ENCODE measurements at places on chromosomes 2 and 18.

- DNase-seq: no peak
Observed at GRCh38 chr2:217027414-217027813, 167.6 kb upstream of the TNP1 start.

DNA sequence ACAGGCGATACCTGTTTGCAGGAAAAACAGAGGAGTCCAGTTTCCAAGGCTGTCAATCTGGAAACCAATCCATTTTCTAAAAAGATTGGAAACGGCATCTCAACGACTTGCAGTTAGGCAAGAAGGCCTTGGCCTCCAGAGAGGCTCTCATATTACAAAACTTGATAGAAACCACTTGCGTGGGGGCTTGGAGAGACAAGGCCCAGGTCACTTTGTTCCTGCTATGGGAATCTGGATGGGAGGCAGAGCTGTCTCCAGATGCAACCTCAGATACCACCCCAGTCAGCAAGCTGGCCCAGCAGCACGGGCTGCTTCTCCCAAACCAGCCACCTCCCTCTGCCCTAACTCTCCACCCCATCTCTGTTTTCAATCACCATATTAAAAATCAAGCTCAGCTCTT, 298.8 kb downstream of the TNS1 start:
- no peak for DNase-seq

DNA sequence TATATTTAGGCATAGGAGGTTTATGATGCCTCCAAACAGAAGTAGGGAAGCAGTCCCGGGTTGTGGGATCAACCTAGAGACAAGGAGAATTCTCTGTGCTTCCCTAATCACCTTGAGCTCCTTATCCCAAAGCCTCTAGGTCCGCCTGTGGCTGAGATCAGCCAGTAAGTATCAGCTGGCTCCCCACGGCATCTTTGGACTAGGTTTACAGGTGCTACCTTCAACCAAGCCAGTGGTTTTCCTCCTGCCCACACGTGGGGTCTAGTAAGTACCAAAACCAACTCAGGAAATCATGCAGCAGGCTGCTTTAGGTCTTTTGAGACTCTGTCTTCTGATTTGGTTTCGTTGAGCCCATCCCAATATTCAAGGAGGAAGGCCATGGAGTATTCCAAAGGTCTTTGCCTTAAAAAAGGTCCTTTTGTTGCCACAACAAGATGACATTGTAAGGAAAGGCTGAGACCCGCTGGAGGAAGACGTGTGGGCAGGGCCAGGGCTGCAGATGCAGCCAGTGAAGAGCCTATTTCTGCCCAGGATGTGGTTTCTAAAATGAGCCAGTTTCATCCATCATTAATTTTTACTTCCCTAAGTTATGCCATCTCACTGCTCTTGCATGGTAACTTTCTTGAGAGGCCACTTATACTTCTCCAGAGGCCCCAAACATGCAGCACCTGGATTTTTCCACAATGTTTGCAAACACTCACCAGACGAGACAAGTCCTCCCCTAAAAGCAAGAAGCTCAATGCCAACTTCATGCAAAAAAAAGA, 248.7 kb downstream of the RNF152 start:
- DNase-seq: no peak

DNA sequence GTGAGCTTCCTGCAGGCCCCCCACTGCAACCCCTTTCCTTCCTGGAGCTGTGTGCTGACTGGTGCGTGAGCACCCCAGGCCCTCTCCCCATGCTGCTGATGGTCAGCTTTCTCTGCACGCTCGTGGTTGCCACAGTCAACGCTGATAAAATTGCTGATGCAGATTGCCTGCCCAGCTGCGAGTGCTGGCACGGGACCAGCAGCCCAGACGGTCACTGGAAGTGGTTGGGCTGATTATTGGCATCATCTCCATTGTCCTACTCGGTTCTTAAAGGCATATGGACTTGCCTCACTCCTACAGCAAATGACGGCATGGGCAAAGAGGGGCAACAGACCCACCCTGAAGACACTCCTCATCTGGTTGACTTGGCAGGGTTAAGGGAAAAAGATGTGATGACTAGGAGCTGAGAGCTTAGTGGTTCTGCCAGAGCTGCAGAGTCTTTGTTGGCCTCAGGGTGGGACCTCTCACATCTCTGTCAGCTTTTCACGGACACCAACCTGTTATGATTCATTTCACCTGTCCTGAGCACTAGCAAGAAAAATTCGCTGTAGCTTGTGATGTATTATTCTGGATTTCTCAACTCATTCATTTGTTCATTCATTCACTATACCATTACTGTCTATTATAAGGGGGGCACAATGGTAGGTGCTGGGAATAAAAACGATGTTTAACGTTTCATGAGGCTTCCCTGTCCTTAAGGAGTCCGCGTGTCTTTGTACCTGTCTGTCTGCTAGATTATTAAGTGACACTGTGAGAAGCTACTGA, 38.4 kb downstream of the PAX8 start:
- DNase-seq: no peak

- DNase-seq: no peak
Observed at GRCh38 chr2:64819774-64820688, 166.3 kb upstream of the SERTAD2 start.

DNA sequence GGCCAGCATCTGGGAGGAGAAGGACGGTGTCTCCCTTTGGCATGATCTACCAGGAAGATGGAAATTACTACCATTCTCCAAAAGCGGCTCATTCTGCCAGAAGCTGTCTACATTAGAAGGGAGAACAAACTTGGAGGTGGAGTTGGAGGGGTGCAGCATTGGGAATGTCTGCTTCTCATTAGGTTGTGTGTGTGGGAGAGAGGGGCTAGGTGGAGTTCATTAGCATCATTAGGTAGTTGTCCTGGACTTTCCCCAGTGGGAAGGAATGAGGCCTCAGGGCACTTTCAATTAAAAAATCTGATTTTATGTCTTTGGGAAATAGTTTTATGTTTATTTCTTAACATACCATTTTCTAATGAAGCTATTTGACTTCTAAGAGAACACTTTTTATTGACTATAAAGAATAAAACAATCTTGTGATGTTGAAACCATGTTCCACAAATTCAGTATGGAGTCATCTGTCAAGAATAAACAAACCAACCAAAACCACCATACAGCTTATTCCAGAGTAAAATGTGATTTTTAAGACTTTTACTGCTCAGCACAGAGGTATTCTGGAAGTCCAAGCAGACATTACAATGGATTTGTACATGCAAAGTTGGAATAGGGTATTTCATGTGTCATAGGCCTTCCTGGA, 60.6 kb downstream of the VAPA start:
- no peak for DNase-seq

GRCh38 chr2:78532762-78533379, 492.6 kb upstream of the REG3G start:
- DNase-seq: no peak

GRCh38 chr2:167957662-167958061, 289.7 kb downstream of the STK39 start:
- DNase-seq: no peak

DNA sequence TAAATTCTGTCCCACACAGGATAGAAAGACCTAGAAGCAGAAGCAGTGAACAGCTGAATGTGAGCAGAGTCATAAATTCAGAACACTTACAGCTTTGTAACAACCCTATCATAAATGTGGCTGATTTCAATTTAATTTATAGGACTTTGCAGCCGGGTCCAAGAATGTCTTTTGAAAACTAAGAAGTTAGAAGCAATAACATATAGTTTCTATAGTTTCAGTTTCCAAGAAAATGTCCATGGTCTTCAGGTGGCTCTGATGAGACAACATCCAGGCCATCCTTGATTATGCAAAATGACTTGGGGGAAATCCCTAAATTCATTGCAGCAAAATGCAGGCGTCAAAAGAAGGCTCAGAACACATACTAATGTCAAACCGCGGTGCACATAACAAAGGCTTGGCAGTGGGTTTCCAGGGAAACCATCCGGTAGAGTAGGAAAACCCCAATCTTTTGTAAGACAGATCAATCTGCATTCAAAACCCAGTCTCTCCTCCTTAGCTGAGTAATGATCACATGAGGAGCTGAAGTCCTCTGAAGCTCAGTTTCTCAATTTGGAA, 442.2 kb upstream of the ID2 start:
- no peak for DNase-seq

- DNase-seq: no peak
Observed at GRCh38 chr2:104406261-104406726, 447.6 kb upstream of the POU3F3 start.

GRCh38 chr18:78861706-78862105, 117.9 kb upstream of the SALL3 start:
- DNase-seq: no peak

DNA sequence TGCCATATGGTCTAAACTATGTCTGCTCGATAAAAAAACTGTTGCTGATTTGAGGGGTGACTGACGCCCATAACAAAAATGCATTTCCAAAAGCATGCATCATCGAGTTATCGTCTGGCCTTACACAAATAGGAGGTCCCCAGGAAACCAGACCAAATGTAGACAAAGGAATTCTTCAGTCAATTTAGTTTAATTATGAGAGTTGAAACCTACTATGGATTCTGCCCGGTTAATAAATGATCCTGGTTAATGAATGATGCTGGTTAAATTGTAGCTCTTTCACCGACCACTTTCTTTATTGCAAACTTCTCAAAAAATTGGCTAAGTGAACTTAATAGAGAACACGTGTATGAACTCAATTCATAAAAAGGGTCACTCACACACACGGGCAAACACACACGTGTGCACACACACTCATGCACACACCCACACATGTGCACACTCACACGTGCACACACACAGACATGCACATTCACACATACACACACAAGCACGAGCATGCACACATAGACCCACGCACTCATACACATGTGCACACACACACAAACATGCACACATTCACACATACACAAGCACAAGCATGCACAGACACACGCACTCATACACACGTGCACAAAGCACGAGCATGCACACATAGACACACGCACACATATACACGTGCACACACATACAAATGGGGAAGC, 59.0 kb upstream of the SALL3 start:
- DNase-seq: no peak

- no peak for DNase-seq
Observed at GRCh38 chr2:45192991-45193390, 183.7 kb upstream of the SIX2 start.

GRCh38 chr2:64837925-64838641, 151.1 kb upstream of the SLC1A4 start:
- DNase-seq: no peak

- DNase-seq: no peak
Observed at GRCh38 chr2:204339212-204339715, 206.0 kb upstream of the PARD3B start.

Measured in progenitor cell of endocrine pancreas (in vitro differentiated cells).